ENCODE measurements at places on chromosomes 16 and 17.
A peak's percentile ranks its signal among the peaks of the same experiment; 100 is the strongest.

DNA sequence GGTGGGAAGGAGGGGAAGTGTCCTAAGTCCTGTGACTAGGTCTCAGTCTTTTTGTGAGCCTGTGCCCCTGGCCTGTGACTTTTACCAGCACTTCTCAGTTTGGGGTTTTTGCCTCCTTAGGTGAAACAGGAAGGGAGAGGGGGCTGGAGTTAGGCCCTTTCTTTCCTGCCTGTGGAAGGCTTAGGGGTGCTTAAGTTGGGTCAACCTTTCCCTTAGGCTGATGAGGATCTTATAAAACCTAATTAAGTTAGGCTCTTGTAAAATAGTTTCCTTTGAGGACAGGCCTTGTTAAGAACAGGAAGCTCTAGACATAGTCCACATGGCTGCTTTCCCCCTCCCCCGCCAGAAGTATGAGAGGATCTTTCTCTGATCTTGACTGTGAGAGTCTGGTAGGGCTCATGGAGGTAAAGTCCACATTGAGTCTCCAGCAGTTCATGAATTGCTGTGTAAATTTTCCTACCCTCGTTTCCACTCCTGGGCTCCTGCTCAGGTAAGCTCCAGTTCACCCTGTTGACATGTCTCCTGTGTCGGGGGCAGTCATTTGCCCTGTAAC is 17.0 kb upstream of the DNASE1 start:
- peak; percentile 66 for DNase-seq
- no peak overlapping the region for H3K4me3 ChIP-seq
- peaks cover 25% of the 10 kb centered on the region for H3K4me1 ChIP-seq
- peak overlapping the region; percentile 85 for H3K27ac ChIP-seq

DNA sequence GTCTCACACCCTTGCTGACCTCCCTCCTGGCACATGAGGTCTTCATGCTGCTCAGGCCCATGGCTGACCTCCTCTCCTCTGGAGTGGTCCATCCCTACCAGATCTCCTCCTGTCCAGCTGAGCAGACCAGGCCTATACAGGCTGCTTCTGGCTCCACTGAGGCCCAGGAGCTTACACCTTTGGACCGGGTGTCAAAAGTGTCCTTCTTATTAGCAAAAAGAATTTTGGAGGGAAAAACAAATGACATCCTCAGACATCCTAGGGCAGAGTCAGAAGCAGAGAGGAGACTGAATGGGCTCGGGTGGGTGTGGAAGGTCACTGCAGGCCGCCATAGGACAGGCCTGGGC is 38.1 kb downstream of the WSB1 start:
- DNase-seq = no peak
- peaks cover 8% of the 10 kb centered on the region for H3K27me3 ChIP-seq
- H3K36me3 ChIP-seq = no peaks in the 10 kb centered on the region
- H3K4me3 ChIP-seq = peak overlapping the region; percentile 60
- peak overlapping the region; percentile 49 for H3K27ac ChIP-seq
- peaks cover 25% of the 10 kb centered on the region for H3K4me1 ChIP-seq

GRCh38 chr16:69321080-69321479 is 9.3 kb downstream of the PDF start:
- H3K4me1 ChIP-seq = peaks cover 14% of the 10 kb centered on the region
- no peak overlapping the region for H3K4me3 ChIP-seq
- no peak overlapping the region for H3K27ac ChIP-seq
- no peaks in the 10 kb centered on the region for H3K27me3 ChIP-seq
- peak; percentile 9 for DNase-seq

GRCh38 chr16:26301516-26301915 is 609.8 kb downstream of the HS3ST4 start:
- no peak for DNase-seq
- H3K4me3 ChIP-seq = no peak overlapping the region
- H3K27ac ChIP-seq = no peak overlapping the region
- no peaks in the 10 kb centered on the region for H3K4me1 ChIP-seq
- no peaks in the 10 kb centered on the region for H3K36me3 ChIP-seq

DNA sequence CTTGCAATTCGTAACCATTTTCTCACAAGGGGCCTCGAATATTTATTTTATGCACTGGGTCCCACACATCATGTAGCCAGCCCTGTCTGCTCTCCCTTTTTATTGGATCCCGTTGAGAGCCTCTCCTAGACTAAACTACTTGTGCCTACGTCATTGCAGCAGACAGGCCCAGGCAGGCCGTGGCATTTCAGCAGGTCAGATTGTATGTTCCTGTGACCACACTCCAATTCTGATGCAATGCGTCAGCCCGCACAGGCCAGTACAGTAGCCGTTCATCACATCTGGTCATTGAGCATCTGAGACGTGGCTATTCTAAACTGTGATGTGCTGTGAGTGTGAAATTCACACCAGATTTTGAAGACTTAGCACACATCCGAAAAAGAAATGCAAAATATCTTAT is 42.2 kb downstream of the ABAT start:
- no peaks in the 10 kb centered on the region for H3K36me3 ChIP-seq
- no peak for DNase-seq
- no peaks in the 10 kb centered on the region for H3K27me3 ChIP-seq
- no peak overlapping the region for H3K4me3 ChIP-seq
- H3K4me1 ChIP-seq = no peaks in the 10 kb centered on the region
